Mesendoderm (in vitro differentiated cells): ENCODE measurements at places on chromosomes 4 and X.

DNA sequence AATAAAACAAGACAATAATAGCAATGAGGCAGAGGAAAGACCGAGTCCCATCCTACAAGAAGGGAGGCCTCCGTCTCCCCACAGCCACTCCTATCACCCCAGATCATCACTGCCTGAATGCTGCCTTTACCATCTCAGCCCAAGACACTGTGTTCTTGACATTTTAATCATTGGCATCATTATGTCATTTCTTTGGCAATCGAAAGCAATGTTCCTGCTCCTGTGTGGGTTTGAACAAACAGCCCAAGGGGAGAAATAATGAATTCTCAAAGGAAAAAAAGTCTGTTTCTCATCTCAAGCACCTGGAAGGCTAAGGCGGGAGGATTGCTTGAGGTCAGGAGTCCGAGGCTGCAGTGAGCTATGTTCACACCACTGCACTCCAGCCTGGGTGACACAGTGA lies 73.0 kb upstream of the ACSL1 start:
- DNase-seq = no peak

- DNase-seq = peak; percentile 73
Observed at GRCh38 chr4:68175562-68176155, 46.0 kb upstream of the TMPRSS11F start.

- no peak for DNase-seq
Observed at GRCh38 chr4:129545599-129546278, 449.8 kb downstream of the C4orf33 start.

DNA sequence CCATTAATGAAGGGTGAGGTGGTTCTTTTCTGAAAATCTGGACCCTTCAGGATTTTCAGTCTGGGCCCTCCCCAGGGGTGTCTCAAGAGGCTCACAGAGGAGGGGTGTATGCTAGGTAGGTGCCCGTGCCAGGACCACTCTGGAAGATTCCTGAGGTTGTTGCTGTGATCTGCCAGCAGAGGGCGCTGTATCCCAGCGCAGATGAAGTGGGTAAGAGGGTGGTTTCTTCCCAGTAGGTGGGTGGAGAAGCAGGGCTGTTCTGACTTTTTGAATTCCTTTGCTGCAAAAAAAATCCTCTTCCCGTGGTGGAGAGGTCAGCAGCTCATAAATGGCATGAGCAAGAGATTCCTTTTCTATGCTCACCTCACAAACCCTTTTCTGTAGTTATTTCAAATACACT lies 51.1 kb downstream of the SCML1 start:
- DNase-seq = peak; percentile 59

- DNase-seq = no peak
Observed at GRCh38 chrX:154728431-154729190, 22.3 kb downstream of the GAB3 start.

DNA sequence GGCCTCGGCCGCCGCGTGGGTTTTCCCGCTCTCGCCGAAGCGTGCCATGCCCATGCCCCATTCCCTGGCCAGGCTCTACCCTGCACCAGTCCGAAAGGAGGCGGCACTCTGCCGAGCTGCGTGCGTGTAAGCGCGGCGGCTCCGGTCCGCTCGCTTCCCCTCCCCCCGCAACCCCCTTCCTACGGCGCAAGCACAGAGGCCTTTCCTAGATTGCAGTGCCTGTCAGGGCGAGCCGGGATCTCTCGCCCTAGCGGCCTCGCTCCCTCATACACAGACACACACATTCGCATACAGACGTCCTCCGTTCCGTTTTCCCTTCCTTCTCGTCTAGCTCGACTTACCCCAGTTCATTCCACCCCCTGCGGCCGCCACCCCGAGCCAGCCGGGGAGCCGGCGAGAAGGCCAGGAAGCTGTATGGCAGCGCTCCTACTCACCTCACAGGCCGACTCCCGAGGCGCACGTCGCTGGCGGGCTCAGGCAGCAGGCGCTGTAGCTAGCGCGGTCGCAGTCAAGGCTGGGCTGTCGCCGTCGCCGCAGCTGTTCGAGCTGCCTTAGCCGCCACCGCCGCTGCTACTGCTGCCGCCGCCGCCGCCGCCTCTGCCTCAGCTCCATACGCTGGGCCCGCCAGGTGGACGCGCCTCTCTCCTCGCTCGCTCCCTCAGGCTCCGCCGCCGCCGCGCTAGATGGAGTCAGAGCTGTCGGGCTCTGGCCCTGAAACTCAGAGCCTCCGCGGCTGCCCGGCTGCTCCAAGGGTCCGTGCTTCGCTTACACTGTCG lies 615 bp downstream of the NEXMIF start:
- peak; percentile 82 for DNase-seq

- no peak for DNase-seq
Observed at GRCh38 chr4:160563552-160564282, 1460.8 kb downstream of the RAPGEF2 start.

- DNase-seq = peak; percentile 89
Observed at GRCh38 chrX:17374619-17375366, at the start of gene NHS. Gene NHS (plus strand): TSS chrX:17375200. CDS start chrX:17375758, 558 bp downstream.

DNA sequence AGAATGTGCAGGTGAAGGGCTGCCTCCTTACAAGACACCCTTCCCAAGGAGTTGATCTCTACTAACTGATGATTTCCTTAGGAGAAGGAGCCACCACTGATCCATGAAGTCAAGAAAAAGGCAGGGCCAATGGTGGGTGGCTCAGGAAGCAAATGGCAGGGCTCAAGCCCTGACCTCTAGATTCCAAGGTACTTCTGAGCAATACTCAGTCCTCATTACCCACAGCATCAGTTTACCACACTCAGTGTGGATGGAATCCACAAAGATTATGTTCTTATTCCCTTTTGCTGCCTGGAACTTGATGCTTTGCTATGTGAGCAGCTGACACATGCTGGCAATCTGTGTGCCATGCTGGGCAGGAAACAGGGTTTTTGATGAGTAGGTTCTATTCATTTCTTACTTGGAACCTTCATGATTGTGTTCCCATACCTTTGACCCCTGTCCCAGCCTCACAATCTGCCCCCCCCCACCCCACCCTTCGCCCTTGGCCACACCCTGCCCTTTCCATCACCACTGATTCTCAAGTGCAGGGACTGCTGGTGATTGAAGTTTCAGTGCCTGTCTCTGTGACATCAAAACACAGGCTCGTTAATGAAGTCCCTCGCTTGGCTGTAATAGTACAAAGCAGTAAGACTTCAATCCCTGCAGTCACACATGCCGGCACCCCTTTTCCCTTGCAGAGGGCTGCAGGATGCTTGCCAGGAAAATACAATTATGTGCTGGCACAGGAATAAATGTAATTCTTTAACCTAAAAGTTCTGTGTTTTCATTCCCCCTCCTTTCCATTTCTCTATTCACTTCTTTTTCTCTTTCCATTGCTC lies 135.6 kb upstream of the GPC4 start:
- DNase-seq = no peak

- peak; percentile 56 for DNase-seq
Observed at GRCh38 chrX:13013363-13014110, 30.9 kb downstream of the FAM9C start.

- DNase-seq = no peak
Observed at GRCh38 chr4:102518703-102519131, 17.6 kb downstream of the NFKB1 start.

- no peak for DNase-seq
Observed at GRCh38 chr4:7553280-7553679, 118.5 kb upstream of the PSAPL1 start.

DNA sequence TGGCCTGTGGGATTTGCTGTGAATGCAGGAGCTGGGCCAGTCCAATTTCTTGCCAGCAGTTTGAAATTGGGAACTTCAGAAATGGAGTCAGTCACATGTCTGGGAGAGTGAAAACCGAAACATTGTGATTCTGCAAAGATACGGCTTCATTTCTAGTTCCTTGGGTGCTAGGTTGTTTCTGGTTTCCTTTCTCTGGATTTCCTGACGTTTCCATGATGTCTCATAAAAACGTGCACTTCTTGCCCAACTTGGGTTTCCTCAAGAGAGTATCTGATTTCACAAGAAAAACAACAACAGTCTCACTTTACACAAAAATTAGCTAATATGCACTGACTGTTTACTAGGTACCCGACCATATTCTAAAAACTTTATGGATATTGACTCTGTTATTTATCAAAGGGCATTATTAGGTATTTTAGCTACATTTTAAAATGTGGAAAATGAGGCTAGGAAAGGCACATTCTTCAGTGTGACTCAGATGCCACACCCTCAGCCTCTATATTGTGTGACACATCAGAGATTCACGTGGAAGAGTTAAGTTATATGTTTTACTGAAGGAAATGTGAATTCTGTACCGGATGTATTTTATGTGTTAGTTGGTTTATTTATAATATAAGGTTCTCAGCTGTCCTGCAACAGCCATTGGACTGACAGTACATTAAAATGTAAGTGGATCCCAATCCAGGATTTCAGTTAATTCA lies 225.0 kb upstream of the PUDP start:
- no peak for DNase-seq

DNA sequence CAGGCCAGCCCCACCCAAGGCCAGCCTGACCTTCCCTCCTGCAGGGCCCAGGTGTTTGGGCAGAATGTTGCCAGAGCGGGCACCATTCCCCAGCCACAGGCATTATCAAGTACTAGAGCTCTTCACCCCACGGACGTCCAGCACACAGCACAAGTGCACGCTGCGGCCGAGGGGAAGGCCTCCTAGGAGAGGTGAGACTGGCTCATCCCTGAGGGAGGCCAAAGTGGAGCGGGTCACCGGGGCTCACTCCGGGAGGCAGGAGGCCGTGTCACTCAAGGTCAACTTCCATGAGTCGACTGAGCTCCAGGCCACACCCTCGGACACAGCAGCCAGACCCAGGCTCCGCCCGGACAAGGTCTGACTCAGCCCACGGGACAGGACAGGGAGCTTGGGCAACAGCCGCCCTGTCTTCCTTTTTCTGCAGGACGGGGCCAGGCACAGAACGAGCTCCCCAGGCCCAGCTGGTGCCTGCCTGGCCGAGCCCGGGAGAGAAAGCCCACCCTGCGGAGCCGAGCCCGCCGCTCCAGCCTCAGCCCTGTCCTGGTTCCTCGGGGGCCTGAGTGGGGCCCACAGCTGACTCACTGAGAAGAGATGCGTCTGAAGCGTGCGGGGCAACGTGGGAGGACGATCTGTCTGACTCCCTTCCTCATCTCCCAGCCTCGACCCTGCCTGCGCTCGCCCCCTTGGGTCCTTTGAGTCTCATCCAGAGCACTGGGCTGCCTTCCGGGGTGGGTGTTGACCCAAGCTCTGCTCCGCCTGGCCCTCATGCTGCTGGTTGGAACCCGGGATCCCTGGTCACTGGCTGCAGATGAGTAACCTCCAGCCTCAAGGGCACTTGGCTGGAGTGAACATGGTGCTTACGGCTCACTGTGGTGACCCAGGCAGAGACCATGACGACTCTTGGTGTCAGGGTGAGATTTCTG lies 1.6 kb downstream of the SLC49A3 start:
- peak; percentile 69 for DNase-seq

DNA sequence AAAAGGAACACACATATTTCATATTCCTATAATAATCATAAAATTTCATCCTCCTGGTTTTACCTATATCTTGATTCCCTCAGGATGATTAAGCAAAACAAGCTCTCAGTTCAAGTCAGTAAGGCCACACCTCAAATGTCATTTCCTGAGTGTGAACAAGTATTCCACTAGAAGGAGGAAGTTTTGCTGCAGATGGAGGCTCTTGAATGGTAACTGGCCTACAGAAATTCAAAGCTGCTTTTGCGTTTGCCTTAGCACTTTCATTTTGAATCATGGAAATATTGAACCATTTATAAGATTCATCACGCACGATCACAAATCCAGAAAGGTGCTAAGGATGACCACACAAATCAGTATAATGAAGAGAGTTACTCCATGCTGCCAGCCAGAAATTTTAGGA lies 254.4 kb upstream of the CXXC4 start:
- DNase-seq = no peak

DNA sequence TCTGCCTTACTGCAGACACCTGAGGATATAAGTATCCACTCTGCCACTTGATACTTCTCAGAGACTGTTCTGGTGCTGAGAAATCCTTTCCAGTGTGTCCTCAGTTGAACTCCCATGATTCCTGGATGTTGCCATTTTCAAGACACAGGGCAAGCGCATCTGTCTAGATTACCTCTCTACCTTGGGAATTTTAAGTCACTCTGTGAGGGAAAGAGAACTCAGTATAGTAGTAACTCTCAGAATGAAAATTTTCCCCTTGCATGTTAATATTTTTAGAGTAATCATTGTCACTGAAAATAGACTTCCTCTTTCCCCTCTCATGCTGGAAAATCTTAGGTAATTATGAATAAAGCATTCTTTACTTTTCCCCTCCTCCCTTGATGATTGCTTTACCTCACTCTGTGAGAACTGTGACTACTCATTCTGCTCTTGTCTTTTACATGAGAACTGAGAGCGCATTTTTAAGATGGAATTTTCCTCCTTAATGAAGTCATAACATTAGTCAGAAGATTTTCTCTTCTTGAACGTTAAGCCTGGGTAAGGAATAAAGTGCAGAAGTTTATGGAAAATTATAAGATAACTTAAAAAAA lies 45.0 kb downstream of the TET2 start:
- DNase-seq = no peak

- no peak for DNase-seq
Observed at GRCh38 chrX:821327-822107, 190.9 kb downstream of the SHOX start.

- peak; percentile 57 for DNase-seq
Observed at GRCh38 chr4:128718768-128719167, 90.7 kb upstream of the JADE1 start.

DNA sequence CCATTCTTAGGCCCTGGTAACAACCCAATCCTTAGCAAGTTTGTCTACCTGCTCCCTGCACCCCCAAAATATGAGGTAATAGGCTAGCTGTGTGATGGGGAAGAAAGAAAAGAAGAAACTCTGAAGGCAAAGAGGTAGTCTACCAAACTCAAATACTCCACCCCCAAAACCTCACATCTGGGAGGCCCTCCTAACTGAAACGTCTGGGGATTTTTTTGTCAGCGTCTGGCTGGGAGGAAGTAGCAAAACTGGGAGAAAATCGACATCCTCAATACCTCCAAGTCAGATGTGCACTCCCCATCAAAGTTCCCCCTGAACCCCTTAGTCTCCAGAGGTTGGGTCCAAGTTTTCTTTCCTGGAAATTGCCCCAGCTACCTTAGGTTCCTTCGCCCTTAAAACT lies 1.0 kb downstream of the LAMP2 start:
- DNase-seq = no peak

- DNase-seq = no peak
Observed at GRCh38 chrX:26722666-26723428, 506.9 kb downstream of the MAGEB5 start.

- no peak for DNase-seq
Observed at GRCh38 chr4:108612365-108612764, 8.0 kb upstream of the RPL34 start.

DNA sequence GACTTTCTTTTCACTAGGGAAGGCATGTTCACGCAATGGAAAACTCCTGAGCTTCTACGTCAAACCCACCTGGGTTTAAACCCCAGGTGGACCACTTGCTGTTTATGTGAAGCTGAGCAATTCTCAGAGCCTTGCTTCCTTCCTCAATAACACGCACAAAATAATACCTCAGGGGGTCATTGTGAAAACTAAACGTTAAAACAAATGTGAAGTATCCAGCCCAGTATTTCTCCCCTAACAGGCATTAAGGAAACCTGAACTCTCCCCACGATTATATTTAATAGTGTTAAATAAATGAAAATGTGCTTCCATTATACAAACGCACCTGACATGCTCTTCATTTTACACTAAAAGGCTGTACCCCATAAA lies 117.5 kb downstream of the AFAP1 start:
- no peak for DNase-seq

GRCh38 chrX:45601052-45601451 lies 400.4 kb upstream of the DIPK2B start:
- DNase-seq = peak; percentile 52
